ENCODE measurements at places on chromosomes 7 and 10.

DNA sequence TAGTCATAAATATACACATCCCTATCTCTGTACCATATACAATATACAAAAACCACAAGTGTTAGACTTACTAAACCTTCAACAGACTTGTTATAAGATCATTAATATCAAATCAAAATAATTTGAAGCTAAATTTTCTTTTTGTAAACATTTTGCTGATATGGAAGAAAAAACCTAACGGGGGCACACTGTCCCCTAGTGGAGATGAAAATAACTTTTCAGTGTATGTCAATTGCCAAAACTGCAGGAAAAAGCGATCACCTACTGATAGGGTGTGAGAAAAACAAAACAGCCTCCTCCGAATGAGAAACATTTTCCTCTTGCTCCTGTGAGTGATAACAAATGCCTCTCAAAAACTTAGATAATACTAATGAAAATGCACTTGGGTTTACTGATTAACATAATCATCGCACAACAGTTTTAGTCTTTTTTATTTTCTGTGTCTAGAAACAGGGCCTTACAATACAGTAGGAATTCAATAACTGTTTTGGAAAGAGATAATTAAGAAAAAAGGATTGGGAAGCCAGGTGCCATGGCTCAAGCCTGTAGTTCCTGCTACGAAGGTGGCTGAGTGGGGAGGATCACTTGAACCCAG is 322.7 kb downstream of the CRPPA start:
- no peak for DNase-seq

GRCh38 chr10:92562424-92562823 is 11.5 kb downstream of the IDE start:
- no peak for DNase-seq

- no peak for DNase-seq
These were observed 20.2 kb upstream of the SUV39H2 start for GRCh38 chr10:14858338-14858960.

- no peak for DNase-seq
These were observed 6.0 kb downstream of the AGFG2 start for GRCh38 chr7:100544967-100545359.

DNA sequence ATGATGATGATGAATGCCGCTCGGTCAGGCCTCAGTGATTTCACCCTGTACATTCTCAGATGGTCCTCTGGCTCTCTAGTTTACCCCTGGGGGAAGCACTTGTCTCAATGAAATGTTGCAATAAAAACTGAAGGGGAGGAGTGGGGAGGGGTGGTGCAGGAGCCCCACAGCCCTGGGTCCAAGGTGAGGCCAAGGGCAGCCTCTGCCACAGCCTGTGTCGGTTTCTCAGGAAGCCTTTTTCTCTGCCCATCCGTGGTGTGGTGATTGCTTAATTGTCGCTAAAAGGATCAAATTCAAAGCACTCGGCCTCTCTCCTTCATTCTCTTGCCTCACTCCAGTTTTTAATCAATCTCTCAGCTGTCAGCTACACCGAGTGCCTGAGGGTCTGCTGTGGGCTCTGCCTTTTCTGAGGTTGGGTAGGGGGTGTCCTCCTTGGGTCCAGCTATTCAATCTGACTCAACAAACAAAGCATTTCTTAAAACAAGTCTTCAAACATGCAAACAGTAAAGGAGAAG is 39.1 kb upstream of the HSPA12A start:
- no peak for DNase-seq

DNA sequence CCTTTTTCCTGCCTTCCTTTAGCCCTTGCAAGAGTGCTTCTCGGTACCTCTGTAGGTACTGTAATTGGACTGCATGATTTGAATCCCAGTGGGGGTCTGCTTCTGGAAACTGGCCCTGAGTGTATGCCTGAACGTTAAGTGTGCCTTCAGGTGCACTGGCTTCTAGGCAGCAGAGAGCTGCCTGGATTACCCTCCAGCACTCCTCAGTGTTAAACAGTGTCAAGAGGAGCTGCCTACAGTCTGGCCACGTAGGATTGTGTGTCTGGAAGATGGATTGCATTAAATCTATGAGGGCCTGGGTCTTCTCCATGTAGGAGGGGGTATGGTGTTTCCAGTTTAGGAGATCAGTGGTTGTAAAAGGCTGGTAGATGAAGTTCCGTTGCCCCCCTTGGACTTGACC is 103.7 kb downstream of the TRIM24 start:
- DNase-seq: no peak

DNA sequence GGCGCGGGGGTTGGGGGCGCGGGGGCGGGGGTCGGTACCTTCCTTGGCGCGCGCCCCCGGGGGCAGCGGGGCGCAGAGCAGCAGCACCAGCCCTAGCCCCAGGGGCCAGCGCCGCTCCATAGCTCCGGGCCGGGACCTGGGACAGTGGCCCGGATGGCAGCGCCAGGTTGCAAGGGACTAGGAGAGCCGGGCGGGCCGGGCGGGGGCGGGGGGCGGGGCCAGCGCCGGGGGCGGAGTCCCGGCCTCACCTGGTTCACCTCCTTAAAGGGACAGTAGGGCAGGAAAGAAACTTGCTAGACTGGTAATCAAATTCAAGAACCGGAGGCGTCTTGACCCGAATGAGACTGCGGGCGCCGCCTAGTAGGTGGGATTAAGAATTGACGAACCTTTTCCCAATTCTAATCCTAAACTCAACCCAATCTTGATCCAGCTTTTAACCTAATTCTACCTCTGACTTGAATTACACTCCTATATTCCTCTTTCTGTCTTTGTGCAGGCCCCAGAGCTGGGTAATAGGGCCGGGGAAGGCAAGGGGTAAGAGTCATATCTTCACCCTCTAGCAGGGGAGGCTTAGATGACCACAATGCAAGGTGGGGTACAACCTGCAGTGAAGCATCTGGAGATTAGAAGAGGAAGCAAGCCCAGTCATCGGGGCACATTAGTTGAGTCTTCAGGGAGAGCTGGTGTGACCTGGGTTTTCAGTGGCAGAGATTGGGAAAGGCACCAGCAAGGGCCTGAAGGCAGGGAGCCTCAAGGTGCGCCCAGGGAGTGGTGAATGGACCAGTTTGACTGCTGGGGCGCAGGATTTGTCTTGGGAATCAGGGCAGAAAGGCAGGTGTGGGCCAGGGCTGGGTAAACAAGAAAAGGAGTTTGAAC is at the start of gene EPHA1:
EPHA1 (minus strand) TSS at position 171 of the 876 bp plus-strand sequence; CDS start at position 120, 51 bp downstream.
- DNase-seq: no peak

GRCh38 chr10:120318862-120319261 is 138.2 kb upstream of the PLPP4 start:
- no peak for DNase-seq

- no peak for DNase-seq
These were observed 845.6 kb upstream of the AUTS2 start for GRCh38 chr7:68752485-68753178.

- no peak for DNase-seq
These were observed 1.1 kb downstream of the EFCAB10 start for GRCh38 chr7:105580022-105580740.

All from AML-193 (cell line).